ENCODE measurements at places on chromosomes 2 and 18.

DNA sequence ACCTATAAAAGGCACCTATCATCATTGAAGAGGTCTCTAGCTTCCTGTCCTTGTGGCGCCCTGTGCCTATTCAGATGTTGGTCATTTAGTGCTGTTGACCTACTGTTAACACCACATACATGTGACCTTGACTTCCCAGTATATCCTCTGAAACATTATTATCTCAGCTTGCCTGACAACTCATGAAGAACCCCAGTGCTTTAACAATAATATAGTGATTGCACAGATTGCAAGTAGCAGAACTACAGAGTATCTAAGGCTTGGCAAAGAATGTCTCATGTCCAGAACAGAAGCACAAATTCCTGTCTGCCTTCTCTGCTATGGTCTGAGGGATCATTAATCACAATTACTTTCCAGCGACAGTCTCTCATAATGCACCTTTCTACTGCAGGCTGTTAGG is 165.3 kb downstream of the LCLAT1 start:
- DNase-seq, result no peak

DNA sequence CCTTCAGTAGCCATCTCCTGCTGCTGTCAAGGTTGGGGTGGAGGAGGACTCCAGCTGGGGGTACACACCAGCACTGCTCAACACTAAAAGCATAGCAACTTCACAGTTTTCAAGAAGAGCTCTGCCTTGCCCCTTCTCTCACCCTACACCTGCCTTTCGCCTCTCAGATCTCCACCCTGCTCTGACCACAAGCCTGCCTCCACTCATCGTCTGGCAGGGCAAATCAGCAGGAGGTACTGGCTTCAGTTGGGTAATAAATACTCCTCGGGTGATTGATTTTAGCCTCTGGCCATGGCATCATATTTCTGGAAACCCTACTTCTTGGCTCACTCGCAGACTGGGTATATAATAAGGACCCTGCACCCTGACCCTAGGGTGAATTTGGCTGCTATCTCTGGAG is 3.1 kb upstream of the PRKAG3 start:
- no peak for DNase-seq

DNA sequence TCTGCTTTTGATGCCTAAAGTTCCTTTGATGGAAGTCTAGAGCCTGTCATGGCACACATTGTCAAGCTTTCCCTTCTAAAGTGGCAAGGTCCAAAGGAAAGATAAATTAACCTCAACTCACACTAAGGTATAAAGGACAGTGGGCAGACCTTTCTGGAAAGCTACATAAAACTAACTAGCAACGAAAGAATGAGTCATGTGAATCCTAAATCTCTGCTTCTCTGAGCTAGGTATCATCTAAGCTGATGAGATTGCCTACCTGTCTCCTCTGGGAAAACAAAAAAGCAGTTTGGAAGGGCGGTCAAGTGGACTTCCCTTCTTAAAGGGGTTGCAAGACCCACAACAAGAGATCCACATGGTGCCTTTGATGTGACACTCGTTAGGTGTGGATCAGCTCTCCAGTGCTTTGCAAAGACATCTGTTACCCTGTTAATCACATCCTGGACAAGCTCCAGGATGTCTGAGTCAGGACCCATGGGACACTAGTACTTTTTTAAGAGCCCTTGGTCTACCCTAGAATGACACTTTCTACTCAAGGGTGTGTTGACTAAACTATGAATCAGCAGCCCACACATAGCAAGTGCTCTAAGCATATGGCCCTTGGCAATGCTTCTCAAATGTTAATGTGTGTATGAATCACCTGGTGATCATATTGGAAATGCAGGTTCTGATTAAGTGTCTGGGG is 173.5 kb downstream of the ALK start:
- DNase-seq, result no peak

DNA sequence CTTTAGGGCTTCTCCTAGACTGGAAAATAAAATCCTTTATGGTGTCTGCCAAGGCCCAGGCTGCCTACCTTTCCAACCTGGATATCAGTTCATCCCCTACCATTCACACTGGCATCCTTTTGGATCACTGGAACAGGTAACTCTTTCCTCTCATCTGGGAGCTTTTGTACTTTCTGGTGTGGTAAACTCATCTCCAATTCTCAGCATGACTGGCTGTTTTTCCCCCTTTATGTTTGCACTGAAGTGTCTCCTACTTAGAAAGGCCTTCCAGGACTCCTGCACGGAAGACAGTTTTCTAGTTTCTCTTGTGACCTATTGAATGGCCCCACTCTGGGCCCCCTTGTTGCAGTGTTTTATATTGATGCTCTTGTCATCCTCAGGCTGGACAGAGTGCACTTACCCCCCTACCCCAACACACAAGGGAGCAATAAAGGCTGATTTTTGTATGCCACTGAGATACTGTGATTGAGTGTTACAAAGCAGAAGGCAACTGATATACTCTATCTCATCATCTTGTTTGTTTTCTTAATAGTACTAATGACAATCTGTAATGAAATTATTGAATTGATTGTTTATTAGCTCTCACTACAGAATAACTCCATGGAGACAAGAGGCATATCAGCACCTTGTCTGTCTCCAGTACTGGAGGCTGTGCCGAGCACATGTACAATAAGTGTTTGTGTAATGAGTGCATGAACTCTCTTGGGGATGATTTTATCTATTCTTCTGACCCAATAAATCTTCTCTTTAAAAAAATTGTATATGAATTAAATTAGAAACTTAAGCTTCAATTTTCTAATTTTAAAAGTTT is 129.9 kb downstream of the PIEZO2 start:
- no peak for DNase-seq

- DNase-seq, result no peak
These were observed 179.6 kb downstream of the FAM124B start for GRCh38 chr2:224222291-224222690.

GRCh38 chr2:12637754-12638153 is 79.0 kb upstream of the TRIB2 start:
- no peak for DNase-seq

- no peak for DNase-seq
These were observed 22.8 kb downstream of the GALNT1 start for GRCh38 chr18:35604369-35604768.

DNA sequence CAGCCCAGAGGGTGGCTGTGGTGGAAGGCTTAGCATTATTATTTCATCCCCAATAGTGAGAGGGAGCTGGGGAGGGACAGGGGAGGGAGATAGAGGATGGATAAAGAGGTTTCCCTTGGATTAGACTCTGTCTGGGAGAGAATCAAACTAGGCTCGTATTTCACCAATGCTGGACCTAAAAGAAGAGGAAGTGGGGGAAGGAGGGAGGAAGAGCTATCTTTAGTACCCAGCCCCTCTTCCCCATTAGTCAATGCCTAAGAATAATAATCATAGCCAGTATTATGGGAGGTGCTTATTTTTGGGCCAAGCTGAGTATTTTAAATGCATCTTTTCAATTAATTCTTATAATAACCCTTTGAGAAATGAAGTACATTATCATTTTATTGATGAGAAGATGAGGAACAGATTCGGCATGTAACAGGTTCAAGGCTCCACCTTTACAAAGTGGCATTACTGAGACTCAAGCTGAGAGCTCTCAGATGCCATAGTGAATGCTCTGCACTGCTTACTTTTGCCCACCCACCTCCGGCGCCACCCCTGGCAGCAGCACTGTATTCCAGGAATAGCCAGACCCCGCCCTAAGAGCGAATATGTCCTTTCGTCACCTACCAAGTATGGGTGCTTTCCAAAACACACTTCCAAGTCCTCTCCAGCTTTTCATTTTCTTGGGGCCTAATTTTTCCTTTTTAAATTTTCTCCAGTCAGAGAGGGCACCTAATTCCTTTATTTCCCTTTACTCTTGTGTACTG is 21.0 kb downstream of the PAX8 start:
- DNase-seq, result no peak

GRCh38 chr18:43877616-43878321 is 600.5 kb upstream of the SYT4 start:
- no peak for DNase-seq

DNA sequence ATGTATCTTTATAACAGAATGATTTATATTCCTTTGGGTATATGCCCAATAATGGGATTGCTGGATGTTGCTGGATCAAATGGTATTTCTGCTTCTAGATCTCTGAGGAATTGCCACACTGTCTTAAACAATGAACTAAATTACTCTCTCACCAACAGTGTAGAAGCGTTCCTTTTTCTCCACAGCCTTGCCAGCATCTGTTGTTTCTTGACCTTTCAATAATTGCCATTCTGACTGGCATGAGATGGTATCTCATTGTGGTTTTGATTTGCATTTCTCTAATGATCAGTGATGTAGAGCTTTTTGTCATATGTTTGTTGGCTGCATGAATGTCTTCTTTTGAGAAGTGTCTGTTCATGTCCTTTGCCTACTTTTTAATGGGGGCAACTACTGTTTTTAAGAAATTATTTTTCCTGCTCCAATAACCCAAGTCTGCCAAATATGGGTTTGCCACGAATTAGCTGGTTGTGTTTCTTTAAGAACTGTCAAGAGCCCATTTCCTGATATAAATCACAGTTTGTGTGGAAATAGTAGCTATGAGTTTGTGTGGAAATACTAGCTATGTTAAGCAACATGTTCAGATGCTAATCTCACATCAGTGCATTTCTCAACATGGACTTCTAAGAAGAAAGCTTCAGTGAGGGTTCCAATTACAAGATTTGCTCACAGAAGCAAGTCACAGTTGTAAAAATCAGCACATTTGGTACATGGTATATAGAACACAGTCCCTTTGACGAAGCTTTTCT is 259.4 kb downstream of the ANAPC1 start:
- DNase-seq, result no peak

GRCh38 chr2:17839959-17840358 is 23.7 kb downstream of the MSGN1 start:
- no peak for DNase-seq

GRCh38 chr2:66306483-66306882 is 128.4 kb upstream of the MEIS1 start:
- no peak for DNase-seq

- no peak for DNase-seq
These were observed 367.9 kb upstream of the SLC39A10 start for GRCh38 chr2:195289081-195289480.

DNA sequence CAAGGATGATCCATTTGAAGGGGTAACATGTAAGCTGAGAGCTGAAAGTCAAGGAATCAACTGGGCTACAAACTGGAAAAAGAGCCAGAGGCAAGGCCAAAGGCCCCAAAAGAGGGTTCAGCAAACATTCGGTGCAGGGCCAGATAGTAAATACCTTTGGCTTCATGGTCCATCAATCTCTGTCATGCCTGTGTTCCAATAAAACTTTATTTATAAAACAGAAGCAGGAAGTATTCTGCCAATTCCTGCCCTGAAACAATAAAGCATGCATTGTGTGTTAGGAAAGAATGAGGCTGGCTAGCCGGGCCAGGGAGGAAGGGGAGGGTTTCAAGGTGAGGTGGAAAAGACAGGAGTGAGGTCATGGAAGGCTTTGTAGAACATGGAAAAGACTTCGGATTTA is 107.1 kb downstream of the LBH start:
- no peak for DNase-seq

GRCh38 chr18:79283929-79284328 is 111.8 kb upstream of the NFATC1 start:
- DNase-seq, result no peak

GRCh38 chr2:88071365-88071764 is 3.7 kb downstream of the SMYD1 start:
- DNase-seq, result no peak

DNA sequence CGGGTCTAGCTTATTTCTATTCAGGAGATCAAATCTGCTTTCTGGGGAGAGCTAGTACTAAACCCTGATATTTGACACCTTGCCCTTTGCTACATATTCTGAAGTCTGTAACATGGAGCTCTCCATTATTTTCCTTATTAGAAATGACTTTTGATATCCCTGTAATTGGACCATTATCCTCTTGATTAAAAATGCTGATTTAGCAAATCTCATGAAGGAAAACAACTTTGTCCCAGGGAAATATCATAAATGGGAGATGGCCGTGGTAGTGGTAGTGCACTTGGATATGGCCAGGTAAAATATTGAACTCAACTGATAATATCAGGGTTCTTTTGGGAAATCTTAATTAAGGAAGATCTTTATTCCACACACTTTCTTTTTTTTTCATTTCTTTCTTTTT is 326.5 kb downstream of the RPRM start:
- DNase-seq, result no peak

- no peak for DNase-seq
These were observed 4.9 kb downstream of the ANTXR1 start for GRCh38 chr2:69017835-69018234.

DNA sequence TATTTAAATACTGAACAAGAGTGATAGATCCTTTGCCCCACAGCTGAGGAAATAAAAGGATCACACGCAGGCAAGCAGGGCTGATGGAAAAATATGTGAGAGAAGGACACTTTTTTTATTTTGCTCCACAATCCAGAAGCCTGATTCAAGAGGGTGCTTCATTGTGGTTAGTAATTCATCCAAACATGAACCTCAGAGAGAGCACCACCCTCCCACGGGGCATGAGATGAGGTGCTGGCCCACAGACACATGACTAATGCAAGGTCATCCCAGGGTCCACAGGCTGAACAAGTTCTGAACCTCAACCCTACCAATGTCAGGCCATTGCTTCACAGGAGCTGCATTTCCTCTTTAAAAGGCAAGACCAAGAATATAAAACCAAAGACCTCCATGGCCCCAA is 239.6 kb downstream of the MREG start:
- DNase-seq, result no peak

GRCh38 chr2:38473333-38474005 is 96.4 kb upstream of the ATL2 start:
- no peak for DNase-seq

DNA sequence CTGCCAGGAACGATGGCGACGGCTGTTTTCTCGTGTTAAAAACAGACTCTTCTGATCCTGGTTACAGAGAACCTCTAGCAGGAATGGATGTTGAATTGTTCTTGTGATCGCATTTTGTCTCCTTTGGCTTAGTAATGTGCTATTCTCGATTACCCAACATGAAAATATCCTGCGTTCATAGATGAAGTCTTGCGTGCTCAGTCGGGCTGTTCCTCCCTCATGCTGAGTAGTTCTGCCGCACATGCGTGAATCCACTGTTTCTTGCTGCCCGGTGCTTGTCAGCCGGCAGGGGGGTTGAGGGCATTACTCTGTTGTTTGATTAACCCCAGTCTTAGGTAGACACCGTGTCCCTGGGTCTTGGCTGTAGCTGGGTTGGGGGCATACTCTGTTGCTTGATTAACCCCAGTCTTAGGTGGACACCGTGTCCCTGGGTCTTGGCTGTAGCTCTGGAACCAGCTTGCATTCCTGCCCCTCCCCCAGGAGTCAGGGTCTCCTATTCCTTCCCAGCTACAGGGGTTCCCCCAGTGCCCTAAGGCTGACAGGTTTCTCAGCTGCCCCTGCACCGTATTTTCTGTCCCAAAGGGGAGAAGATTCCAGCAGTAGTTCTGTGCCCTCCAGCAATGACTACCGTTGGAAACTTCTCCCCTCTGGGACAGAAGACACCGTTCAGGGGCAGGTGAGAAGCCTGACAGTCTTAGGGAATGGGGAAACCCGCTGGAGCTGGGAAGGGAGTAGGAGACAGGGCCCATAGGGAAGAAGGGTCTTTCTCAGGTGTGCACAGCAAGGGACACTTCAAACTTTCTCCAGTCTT is 22.1 kb upstream of the ASB1 start:
- no peak for DNase-seq
